ENCODE measurements at places on chromosomes 12 and 14.

DNA sequence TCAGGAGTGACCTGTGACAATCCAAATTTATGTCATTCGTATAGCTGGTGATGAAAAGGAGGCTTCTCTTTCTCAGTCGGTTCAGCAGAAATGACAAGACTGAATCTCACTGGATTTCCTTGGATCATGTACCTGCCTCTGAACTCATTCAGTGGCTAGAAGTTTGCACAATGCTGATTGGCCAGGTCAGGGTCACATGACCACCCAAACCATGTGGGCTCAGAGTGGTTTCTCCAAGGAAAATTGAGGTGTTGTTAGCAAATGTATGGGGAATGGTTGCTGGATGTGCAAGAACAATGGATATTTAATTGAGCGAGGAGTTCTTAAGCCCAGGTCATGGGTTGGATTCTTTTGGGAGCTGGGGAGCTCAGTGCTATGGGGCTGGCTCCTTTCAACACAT lies 227.5 kb downstream of the AACS start:
- no peak for DNase-seq

- DNase-seq: no peak
Measured at GRCh38 chr12:113990250-113991223, 24.4 kb upstream of the RBM19 start.

GRCh38 chr12:125229878-125230530 lies 164.8 kb downstream of the AACS start:
- no peak for DNase-seq

- no peak for DNase-seq
Measured at GRCh38 chr14:22071006-22071405, 397.4 kb upstream of the OR4E1 start.

DNA sequence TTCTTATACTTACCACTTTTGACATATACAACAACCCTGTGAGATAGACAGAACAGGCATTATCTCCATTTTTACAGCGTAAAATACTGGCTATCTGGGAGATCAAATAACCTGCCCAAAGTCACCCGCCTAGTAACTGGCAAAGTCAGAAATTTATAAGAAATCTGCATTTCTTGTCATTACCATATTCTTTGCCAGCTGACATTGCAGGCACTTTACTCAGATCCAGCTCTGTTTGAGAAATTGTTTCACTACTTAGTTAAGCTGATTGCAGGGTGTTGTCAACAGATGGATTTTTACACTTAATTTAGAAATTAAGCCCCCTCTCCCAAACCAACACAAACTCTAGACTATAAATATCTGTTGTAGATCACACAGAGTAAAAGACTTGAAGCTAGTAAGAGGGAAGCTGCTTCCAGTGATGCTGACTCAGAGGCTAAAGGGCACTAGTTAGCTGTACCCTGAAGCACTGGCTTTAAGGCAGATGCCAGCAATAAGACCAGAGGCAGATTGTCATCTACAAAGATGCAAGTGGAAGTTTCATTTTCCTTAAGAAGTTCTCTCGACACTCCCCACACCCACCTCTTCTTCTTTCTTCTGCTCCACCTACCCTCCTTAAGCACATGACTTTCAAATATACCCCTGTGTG lies 153.1 kb downstream of the ANO6 start:
- no peak for DNase-seq

DNA sequence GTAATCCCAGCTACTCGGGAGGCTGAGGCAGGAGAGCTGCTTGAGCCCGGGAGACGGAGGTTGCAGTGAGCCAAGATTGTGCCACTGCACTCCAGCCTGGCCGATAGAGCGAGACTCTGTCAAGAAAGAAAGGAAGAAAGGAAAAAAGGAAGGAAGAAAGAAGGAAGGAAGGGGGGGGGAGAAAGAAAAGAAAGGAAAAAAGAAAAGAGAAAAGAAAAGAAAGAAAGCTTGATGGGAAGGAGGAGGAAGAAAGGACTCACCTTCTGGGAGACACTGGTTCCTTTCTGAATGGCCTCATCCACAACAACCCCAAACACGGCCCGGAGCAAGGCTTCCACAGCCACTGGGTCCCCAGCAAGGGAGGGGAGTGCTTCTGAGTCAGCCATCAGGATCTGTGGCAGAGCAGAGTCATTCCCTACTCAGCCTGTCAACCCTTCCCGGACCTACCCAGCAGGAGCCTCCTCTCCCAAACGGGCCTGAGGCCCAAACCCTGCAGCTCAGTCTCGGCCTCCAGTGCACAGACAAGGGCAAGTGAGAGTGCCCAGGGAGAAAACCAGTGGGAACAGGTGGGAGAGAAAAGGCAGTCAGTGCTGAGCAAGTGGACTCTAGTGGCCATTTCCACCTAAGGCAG lies 7.3 kb upstream of the ZNF740 start:
- DNase-seq: no peak

DNA sequence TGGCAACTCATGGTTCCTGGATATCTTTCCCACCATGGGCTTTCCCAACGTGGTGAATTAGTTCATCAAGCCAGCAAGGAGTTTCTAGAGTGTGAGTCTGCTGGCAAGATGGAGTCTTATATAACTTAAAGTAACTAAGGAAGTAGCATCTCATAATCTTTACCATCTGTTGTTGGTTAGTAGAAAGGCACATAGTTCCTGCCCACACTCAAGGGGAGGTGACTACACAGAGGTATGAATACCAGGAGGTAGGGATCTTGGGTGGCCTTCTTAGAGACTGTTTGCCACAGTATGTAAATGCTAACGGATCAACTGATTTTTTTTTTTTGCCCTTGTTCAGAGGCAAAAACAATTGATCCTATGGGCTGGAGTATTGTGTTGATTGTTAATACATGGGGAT lies 446.9 kb downstream of the ATP23 start:
- no peak for DNase-seq

DNA sequence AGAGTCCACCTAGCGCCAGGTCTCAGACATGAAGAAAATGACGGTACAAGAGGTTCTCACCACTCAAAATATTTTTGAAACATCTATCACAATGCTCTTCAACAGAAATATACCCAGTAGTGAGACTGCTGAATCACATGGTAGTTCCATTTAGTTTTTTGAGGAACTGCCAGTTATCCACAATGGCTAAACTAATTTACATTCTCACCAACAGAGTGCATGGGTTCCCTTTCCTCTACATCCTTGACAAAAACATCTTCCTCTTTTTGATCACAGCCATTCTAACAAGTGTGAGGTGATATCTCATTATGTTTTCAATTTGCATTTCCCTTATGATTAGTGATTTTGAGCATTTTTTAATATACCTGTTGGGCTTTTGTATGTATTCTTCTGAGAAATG lies 5.7 kb upstream of the GPR65 start:
- DNase-seq: no peak

DNA sequence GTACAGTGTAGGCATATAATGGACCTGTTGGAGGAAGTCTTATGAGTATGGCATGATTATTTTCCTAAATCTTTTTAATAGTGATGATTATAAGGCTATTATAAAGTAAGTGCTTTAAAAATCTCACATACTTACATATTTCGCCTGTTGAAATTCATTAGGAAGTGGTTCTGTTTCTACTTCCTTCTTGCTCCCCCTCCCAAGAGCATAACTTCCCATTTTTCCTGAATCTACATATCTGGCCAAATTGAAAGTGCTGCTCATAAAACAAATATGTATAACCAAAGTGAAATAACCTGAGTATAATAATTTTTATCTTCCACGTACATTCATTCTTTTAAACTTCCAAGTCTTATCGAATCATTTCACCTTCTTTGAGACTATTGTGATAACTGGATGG lies 455.6 kb upstream of the SEL1L start:
- DNase-seq: no peak

- peak; percentile 56 for DNase-seq
Measured at GRCh38 chr14:67934087-67934486, 114.5 kb downstream of the RAD51B start.

GRCh38 chr14:87989956-87990299 lies 3.1 kb downstream of the GALC start:
- no peak for DNase-seq

- no peak for DNase-seq
Measured at GRCh38 chr14:35375558-35376025, 29.0 kb downstream of the NFKBIA start.

DNA sequence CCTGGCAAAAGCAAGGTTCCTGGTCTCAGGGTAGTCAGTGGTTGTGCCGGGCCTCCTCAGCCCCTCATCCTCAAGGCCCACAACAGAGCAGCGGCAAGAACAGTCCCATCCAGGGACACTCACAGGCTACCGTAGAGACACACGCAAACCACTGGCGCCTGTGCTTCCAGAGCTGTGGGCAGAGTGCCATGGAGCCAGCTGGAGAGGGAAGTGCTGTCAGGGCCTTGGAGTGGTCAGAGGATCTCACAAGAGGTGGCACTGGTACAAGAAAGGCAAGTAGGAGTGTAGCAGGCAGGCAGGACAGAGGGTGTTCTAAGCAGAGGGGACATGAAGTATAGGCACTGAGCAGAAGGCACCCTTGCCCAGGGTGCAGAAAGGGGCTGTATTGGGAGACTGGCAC lies 34.6 kb downstream of the ANKRD9 start:
- DNase-seq: no peak

DNA sequence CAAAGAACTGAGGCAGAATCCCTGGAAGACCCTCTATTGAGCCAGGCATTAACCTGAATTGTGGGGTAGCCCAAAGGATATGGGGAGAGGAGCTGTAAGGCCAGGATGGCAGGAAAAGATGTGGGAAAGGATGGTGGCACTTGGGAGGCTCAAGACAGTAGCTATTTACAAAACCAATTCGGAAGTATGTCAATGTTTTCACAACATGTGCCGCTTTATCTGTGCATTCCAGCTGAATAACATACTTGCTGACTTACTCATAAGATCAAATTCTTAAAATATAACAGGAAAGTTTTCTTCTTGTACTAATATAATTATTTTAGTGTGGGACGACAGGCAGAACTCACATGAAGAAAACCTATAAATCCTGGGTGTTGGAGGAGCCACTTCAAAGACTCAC lies 10.6 kb downstream of the BBS10 start:
- peak; percentile 53 for DNase-seq

GRCh38 chr14:54310851-54311228 lies 86.0 kb upstream of the CDKN3 start:
- DNase-seq: no peak

GRCh38 chr12:88227263-88227662 lies 85.2 kb downstream of the TMTC3 start:
- DNase-seq: no peak

DNA sequence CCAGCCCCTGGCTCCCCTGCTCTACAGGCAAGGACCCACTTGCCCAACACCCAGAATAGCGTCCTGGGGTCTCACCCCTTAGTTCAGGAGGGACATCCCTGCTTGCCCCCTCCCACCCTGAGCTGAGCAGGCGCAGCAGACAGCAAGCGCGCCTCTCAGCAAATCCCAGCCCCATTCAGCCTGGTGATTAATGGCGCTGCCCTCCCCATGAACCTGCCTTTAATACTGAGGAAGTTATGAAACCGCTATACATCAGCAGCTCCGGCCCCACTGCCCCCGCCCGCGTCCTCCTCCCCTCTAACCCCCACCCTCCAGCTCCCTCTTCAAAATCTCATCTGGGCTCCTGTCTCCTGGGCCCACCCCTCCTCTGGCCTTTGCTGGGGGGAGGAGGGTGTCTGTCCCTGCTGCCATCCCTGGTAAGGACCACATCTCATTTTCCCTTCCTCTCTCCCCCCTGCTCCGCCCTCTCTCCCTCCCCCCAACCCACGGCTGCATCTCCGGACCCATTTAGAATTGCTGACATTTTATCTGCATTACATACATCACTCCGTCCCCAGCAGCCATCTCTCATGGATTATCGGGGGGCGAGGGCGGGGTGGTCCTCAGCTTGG lies 7.1 kb upstream of the SMUG1 start:
- no peak for DNase-seq

GRCh38 chr12:105158876-105159275 lies 51.3 kb downstream of the WASHC4 start:
- no peak for DNase-seq

DNA sequence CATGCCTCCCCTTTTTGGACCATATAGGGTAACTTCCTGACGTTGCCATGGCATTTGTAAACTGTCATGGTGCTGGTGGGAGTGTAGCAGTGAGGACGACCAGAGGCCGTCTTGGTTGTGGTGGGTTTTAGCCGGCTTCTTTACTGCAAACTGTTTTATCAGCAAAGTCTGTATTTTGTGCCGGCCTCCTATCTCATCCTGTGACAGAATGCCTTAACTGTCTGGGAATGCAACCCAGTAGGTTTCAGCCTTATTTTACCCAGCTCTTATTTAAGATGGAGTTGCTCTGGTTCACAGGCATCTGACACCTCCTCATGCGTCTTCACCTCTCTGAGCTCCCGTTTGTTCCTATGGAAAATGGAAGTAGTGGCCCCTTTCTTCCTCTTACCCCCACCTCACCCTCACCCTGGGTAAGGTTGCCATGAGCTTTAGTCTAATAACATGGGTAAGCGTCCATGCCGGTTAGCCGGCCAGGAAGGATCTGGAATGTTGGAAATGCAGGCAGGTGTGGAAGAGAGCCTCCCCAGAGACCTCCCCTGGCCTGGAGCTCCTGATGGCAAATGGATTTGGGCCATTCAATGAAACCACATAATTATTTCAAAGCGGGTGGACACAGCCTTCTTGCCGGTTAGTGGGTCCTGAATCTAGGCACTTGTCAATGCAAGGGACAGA lies 18.6 kb downstream of the HHIPL1 start:
- no peak for DNase-seq

DNA sequence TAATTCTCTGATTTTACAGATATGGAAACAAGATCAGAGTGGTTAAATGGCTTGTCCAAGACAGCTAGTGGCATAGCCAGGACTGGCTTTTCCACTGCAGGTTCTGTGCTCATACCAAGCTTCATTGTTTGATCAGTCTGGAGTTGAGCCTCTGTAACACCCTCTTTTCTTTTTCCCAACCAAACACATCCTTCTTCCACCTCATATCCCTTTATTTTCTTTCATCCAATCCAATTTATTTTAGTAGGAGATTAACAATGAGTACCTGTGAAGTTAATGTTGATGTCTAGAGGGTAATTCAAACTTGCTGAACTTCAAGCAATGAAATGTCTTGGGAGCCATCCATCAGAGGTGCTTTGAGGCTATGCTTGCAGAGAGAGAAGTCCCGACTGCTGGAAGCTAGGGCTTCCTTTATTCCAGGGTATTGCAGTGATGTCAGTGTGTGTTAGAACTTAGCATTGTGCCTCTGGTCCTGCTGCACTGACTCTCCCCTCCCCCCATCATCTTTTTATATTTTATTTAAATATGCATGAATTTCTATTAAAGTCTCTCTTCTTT lies 452.1 kb upstream of the PDE3A start:
- DNase-seq: no peak

DNA sequence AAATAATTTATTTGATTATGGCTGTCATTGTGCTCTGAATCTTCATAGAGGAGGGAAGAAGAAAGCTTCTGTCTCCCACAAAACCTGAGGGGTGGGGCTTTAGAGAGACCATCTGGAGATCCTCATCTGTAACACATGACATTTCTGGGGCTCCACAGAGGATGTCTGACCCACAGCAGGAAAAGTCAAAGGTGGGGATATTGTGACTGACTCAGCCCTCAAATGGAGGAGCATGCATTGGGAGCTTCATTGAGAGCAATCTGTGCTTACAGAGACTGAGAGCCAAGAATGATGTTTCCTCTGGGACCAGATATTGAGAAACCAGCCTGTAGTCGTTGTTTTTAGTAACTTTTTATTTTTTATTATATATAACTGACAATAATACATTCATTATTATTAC lies 158.7 kb downstream of the SYT1 start:
- no peak for DNase-seq
